ENCODE measurements at places on chromosomes 7 and 10.

DNA sequence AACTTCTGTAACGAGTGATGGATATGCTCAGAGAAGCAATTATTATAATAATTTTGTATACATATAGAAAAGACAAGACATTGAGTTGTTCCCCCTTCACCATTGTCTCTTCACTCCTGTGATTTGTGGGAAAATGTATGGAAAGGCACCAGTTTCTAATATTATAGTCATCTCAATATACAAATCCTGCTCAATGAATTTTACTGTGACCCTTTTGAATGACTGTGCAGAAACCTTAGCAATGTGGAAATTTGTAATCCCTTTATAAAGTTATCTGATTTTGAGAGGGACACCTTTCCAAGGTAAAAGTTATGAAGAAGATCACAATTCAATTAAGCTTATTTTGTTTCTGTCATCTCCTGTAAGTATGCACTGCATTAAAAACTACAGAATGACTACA lies 74.3 kb upstream of the DKK1 start:
- DNase-seq = no peak

DNA sequence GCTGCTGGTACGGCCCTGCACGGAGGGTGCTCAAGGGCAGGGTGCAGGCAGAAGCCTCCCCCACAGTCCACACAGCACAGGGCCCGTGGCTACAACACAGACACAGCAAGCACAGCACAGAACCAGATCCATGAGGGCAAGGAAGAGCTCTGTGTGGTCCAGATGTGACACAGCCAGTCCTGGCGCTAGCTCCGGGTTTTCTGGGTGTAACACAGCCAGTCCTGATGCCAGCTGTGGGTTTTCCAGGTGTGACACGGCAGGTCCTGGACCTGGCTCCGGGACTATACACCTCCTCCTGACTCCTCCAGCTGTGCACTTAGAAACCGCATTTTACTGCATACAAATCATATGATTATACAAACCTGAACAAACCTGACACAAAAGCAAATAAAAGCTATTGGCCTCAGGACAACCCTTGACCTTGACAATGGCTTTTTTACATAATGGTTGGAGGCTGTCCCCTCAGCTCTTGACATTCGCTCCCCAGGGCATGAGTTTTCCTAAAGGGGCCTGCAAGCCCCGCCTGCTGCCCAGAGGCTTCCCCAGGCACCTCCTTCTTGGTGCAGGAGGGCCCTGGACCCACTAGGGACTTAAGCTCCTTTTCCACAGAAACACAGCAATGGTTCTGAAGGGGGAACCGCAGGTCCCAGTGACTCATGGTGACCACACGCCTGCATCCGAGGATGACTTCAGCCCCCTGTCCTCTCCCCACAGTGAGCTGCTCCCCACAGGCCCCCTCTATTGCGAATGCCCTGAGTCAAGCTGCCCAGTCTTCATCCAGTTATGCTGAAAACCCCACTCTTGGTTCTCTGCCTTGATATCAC lies 209.6 kb downstream of the PTPRN2 start:
- DNase-seq = no peak

GRCh38 chr10:2979306-2979705 lies 88.0 kb upstream of the PFKP start:
- no peak for DNase-seq

- no peak for DNase-seq
Observed at GRCh38 chr10:21452203-21452602, 73.3 kb downstream of the SKIDA1 start.

GRCh38 chr10:73962386-73962785 lies 35.5 kb upstream of the VCL start:
- DNase-seq = no peak

GRCh38 chr10:17735166-17735941 lies 16.6 kb upstream of the TMEM236 start:
- DNase-seq = no peak

GRCh38 chr10:61912981-61913380 lies 11.5 kb downstream of the ARID5B start:
- DNase-seq = no peak

GRCh38 chr10:110162741-110163145 lies 44.7 kb upstream of the MXI1 start:
- no peak for DNase-seq

DNA sequence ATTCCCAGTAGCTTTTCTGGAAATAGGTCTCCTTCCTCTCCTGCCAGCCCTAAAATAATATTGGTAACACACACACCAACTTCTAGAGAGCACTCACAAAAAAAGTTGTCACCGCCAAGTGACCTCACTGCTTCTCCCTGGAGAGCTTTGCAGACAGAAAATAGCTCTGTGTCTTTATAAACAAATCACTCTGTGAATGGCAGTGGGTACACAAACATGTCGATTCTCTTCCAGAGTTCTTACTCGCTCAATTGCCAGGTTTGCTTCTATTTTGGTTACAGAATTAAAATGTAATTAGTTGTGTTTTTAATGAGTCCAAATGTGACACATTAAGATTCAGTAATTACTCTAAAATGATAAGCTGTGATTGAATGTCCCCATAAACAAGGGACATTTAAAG lies 649.2 kb upstream of the C7orf33 start:
- no peak for DNase-seq

DNA sequence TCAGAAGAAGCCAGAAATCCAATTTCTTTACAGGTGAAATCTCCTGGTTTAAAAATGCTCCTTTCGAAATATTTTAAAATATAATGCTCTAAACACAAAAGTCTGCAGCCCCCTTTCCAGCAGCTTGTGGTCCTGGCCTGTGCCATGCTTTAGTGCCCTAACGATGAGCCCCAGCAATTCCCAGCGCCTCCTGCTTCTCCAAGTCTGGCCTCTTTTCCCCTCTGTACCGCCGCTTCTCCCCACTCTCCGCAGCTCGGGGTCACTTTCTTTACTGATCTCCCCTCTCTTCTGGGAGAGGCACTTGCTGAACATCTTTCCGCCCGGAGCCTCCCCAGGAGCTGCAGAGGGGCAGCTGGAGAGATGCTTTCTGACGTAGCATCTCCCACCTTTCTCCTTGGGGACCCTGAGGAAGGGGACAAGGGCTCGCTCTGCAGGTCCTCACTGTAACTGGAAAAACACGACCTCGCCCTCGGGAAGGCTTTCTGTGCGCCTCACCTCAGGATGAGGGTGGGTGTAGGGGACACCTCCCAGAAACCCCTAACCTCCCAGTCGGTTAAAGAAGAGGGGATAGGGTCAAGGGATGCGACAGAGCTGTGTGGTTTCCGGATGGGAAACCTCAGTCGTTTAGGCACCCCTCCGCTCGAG lies 565 bp upstream of the INA start:
- DNase-seq = no peak

DNA sequence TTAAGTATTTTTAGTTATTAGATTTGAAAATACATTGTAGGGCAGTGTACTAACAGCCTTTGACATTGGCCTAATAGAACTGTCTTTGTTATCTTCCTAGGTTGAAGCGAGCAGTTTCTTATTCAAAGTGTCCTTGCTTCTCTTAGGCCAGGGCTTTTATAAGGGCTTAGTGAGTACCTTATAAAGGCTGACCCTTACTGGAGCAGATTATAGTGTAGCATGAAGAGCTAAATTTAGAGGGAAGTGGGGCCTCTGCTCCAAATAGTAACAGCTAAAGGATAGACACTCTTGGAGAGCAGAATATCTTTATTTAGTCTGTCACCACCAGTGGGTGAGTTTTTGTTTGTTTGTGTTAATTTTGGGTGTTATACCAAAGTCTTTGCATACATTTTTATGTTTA lies 15.9 kb downstream of the BZW2 start:
- no peak for DNase-seq

DNA sequence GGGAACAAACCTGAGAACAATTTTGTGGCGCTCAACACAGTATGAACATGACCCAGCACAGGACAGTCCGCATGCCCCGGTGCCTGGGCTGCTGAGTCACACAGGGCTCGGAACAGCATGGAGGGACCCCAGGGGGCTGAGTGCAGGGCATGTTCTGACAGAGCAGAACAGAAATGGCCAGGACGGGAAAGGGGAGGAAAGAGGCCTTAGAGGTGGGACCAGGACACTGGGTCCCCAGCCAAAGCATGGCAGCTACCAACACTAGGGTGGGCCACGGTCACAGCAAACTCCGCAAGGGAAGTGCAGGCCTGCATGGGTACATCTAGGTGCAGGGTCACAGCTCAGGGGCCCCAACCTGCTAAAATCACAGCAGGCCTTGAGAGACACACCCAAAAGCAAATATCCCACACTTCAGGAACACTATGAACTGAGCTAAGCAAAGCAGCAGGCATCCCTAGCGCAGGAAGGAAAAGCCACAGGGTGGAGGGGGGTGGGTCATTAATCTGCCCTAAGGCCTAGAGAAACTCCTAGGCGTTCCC lies 5.6 kb downstream of the IMPDH1 start:
- no peak for DNase-seq

DNA sequence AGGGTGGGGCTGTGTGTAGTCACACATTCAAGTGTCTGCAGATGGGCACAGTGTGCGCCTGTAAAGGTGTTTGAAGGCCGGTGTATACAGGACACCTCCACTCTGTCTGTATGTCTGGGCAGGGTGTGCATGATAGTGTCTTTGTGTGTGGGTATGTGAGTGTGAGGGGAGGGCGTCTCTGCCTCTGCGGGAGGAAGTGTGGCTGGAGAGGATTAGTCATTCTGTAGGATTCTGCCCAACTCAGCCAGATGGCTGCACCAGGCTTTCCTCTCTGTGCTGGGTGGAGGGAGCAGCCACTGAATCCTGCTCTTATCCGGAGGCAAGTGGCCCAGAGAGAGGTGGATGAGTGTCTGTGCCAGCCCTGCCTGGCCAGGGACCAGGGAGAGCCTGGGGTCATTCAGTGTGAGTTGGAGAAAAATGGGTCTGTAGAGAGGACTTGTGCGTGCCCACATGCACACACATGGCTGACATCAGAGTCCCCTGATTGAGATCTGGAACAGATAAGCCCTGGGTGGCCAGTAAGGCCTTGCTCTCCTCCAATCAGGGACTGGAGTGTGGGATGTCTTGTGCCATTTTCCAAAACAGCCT lies 1.7 kb downstream of the SFXN3 start:
- DNase-seq = peak; percentile 46
